Stimulated activated CD8-positive, alpha-beta memory T cell treated with anti-CD3 and anti-CD28 coated beads, Interleukin-15, amount 100 ng/mL, for 24 hours (primary cell): ENCODE measurements at places on chromosomes 4 and X.

GRCh38 chrX:10039821-10040793, 72.9 kb downstream of the CLDN34 start:
- no peak for DNase-seq

- no peak for DNase-seq
Observed at GRCh38 chrX:154370300-154371016, 4.0 kb downstream of the FLNA start.

GRCh38 chrX:28847423-28847822, 260.2 kb downstream of the IL1RAPL1 start:
- no peak for DNase-seq

- DNase-seq, result no peak
Observed at GRCh38 chr4:41267997-41268396, 11.3 kb downstream of the UCHL1 start.

GRCh38 chr4:11720292-11720691, 291.6 kb upstream of the HS3ST1 start:
- no peak for DNase-seq

GRCh38 chr4:81833576-81833975, 361.9 kb upstream of the RASGEF1B start:
- no peak for DNase-seq

- DNase-seq, result no peak
Observed at GRCh38 chr4:87026800-87027495, 92.1 kb downstream of the AFF1 start.

DNA sequence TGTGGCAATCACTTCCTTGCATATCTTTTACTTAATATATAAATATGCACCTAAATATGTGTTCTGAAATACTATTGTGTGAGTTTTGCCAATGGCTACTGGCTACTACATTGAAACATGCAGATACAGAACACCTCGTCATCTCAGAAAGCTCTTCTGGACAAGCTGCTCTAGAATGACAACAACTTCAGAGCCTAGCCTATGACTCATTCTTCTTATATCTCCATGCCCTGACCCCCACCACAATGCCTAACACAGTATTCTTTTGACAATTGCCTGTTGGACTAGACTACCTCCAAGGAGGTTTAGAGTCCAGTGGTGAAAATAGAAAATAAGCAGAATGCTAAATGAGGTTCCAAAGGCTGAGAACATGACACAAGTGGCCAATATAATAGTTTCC, 17.6 kb upstream of the DMP1 start:
- no peak for DNase-seq

GRCh38 chrX:150074175-150074574, 135.9 kb upstream of the EOLA2 start:
- DNase-seq, result no peak

GRCh38 chr4:88756149-88756548, 58.5 kb upstream of the NAP1L5 start:
- no peak for DNase-seq

GRCh38 chrX:122187069-122187713, 996.9 kb upstream of the GRIA3 start:
- no peak for DNase-seq
